ENCODE measurements at places on chromosomes 5 and 9.

GRCh38 chr9:15213249-15213648 is 93.8 kb downstream of the TTC39B start:
- no peak for DNase-seq

- no peak for DNase-seq
Measured at GRCh38 chr5:174514983-174515394, 209.4 kb upstream of the MSX2 start.

- DNase-seq = no peak
Measured at GRCh38 chr9:20815923-20816703, 132.1 kb downstream of the FOCAD start.

DNA sequence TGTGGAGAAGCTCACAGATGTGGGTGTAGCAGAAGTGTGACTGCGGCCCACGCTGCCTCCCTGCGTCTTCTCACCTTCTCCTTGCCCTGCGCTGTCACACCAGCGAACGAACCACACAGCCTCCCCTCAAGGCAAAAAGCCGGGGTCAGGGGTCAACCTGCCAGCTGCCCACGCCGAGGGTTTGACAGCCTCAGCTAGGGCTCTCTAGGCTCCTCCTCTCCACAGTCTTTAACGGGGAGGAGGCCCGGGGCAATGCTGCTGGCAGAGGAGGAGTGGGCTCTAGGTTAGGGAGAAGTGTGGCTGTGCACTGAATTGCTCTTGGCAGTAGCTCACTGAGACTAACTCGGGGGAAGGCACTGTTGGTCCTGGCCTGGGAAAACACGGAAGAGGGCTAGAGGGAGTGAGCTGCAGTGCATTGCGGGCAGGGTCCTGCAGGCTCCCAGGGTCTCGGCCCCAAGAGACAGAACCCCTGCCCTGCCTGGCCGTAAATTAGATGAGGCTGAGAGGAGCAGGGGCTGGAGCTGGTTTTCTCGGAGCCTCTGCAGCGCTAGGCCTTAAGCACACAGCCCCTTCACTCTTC is 4.2 kb upstream of the TRIM52 start:
- no peak for DNase-seq

- DNase-seq = no peak
Measured at GRCh38 chr5:33925278-33925677, 10.9 kb upstream of the RXFP3 start.

DNA sequence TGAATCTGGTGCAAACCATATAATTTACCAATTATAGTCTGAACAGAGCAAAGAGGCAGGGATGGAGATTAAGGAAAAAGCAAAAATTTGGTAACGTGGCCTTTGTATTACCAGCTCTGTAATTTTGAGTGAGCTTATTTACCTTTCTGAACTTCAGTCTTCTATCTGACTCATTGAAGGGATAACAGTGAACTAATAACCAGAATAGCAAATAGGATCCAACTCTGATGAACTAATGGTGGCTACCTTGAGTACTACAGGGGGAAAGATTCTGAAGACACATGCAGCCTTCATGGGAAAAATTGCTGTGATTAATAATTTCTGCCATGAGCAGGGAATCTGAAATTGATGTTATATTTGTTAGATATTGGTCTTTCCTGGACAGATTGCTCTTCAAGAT is 23.0 kb upstream of the LARP1 start:
- DNase-seq = no peak

DNA sequence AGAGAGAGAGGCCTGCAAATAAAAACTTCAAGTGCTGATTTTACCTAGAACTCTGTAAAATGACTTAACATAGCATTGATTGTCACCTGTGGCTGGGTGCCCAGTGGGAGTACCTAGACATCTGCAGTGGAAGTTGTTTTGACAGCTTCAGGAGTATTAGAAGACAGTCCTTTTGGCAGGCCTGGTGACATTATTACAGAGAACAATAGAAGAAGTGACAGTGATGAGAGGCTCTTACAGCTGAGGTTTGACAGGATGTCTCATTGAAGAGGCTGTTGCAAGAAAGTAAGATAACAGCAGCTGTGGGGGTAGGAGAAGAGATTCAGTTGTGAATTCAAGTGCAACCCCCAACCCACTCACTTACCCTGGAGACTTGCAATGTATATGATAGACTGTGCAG is 27.9 kb upstream of the MUSK start:
- DNase-seq = no peak

DNA sequence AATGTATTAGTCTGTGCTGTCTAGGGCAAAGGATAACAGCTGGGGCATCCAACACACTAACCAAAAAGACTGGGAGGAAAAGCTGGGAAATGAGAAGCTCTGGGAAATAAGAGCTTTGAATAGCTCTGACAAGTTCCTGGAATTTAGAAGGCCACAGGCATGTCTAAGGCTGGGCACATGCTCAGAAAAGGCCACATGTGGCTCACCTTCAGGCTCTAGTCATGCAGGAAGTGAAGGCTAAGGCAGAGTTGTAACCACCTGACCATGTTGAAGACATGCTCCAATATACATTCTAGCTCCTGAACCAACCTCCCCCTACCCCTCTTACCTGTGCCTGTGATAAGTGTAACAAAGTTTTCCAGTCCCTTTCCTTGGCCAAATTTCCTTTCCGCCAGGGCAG is 31.7 kb downstream of the CLTA start:
- no peak for DNase-seq

- DNase-seq = no peak
Measured at GRCh38 chr5:79849486-79850315, 141.4 kb downstream of the MTX3 start.

DNA sequence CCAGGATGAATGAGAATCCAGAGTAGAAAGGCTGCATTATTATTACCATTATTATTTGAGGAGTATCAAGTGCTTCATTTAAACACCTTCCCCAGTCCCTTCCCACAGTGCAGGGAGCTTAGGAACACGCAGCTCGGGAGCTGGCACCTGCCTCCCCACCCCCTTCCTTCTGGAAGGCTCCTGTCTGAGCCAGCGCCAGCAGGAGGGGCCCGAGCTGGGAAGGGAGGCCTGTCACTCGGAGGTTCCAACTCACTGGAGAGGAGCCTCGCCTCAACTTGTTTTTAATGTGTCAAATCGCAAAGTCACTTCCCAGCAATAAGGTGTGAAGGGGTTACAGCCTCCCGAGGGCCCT is 156.4 kb upstream of the IRX4 start:
- no peak for DNase-seq

DNA sequence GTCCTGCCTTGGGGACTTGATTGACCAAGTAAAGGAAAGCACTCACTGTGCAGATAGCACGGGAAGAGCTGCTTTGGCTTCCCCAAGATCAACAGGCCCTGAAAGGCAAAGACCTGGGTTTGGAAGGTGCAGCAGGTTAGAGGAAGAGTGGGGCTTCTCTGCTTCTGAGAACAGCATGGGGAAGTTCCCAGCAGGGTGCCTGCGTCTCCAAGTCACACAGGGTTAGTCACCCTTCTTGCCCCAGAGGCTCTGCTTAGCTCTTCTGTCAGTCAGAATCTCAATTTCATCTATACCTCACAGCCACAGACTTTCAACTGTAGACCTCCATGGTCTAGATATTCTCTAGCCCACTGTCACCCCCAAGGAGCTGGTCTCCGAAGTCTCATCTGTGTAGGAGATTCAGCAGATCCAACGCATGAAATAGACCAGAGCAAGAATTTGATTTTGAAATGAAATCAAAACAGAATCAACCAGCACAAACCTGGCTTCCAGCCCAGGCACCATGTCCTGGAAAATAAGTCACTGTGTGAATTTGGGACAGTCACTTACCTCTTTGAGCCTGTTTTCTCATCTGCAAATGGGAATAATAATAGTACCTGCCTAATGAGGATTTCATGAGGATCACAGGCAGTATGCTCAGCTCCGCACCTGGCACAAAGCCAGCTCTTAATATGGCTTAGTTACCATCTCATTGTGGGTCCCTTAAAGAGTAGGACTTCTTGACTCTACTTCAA is 64.0 kb downstream of the SFXN1 start:
- no peak for DNase-seq

DNA sequence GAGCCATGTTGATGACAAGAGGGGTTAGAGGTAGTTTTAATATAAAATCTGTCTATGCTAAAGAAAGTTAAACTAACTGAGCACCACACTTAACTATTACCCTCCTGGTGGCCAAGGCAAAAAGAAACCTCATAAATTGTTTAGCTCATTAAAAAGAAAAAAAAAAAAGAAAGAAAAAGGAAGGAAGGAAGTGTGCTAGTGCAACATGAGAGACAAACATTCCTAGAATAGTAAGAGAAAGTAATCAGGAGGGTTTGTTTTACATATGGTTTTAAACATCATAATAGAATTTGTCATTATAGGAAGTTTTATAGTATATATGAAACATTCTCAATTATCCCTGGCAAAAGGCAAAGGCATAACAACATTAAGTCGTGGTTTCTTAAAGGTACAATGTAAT is 152.3 kb downstream of the SNX18 start:
- DNase-seq = no peak

DNA sequence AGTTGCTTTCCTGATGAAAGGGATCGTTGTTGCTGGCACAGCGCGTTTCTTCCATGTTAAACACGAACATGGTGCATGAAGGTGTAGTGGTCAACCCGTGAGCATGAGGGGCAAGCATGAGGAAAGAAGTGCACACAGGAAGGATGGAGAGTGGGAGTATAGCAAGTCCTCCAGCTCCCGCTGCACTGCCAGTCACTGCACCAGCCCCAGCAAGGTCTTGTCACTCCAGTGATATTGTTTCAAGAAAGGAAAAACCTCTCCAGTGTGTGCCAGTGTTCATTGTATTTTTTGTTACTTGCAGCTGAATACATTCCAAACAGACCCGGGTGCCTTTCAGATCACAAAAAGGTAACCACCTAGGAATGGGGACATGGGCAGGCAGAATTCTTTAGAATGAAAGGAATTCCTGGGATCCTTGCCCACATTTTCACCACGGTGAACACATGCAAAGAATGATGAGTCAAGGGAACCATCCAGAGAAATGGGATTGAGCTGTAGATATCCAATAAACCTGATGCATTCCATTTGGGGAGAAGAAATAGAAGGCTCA is 186.3 kb downstream of the AOPEP start:
- no peak for DNase-seq

DNA sequence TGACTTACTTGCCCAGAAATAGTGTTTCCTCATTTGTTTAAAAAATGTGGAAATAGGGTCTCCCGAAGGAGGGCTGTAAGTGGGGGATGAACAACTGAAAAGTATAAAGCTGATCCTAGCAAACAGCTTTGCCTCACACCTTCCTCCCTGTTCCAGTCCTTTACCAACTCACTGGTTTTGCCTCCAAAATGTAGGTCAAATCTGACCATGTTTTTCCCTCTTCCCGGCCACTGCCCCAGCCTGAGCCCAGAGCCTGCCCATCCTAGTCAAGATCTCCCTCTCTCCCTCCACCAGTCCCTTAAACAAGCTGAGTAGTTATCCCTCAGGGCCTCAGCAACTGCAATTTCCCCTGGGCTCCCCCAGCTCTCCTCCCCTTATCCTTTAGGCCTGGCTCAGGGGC is 82.4 kb upstream of the FBXW11 start:
- no peak for DNase-seq

DNA sequence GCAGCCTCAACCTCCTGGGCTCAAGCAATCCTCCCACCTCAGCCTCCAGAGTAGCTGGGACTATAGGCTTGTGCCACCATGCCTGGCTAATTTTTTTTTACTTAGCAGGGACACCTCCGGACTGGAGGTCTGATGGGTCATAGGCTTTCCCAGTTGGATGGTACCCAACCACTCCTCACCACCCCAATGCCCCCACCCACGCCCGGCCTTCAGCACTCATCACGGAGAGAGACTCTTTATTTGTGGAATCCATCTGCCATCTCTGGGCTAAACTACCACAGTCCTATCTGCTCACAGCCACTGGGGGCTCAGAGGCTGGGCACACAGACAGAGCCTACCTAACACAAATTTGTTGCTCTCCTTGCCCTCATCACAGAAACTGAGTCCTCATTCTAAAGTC is 58.3 kb upstream of the STXBP1 start:
- DNase-seq = no peak

GRCh38 chr9:92645041-92645440 is 24.9 kb downstream of the IPPK start:
- DNase-seq = no peak

GRCh38 chr5:80181618-80182211 is 74.1 kb downstream of the SERINC5 start:
- no peak for DNase-seq

- no peak for DNase-seq
Measured at GRCh38 chr9:127523312-127523851, 72.1 kb downstream of the LRSAM1 start.

- no peak for DNase-seq
Measured at GRCh38 chr5:93599399-93600120, 16.5 kb downstream of the NR2F1 start.

DNA sequence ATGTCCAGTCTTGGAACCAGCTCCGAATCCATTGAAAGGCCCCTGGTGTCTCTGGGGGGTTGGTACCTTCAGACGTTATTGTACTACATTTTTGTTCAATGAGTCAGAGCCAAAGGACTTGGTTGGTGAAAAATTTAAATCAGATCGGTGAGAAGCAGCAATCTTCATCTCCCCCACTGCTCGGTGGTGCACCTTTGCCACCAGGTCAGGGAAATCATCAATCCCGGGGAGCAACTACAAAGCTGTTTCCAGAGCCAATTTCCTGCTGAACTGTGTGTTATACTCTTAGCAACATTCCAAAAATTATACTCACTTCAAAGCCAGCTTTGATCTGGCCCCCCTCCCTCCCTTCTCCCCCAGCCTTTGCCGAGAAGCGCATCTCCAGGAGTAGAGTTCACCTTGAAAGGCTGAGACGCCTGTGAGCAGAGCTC is 375.2 kb upstream of the WWC1 start:
- no peak for DNase-seq

DNA sequence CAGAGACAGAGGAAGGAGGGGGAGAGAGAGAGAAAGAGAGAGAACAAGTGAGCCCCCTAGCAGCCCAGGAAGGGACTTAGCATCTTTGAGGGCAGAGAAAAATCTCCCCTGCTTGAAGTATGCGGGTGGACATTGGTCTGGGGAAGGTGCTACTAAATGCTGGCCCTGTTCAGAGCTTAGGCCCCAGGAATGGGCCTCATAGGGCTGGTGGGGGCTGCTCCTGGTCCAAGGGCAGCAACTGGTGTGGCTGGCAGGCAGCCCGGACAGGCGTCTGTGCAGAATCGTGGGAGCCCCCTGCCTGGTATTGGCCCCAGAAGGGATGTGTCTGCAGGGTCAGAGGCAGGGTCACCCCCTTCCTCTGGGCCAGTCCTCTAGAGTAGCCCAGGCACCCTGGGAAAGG is 47.8 kb upstream of the SUSD3 start:
- DNase-seq = no peak

DNA sequence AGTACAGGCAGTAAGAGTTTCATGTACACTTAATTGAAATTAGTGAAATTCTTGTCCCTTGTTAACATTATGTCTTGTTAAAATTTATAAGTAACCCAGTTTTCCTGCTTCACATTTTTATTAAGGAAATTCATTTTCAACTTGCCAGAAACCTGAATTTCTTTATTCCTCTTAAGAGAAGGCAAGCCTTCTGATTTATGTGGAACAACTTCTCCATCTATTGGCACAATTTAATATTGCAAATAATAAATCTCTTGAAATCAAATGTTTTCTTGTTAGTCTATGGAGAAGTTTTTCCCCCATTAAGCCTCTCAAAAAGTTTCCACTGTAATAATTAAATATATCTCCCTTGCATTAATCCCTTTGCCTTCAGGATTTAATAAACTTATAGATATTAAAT is 33.8 kb upstream of the ACO1 start:
- no peak for DNase-seq

- no peak for DNase-seq
Measured at GRCh38 chr9:122100756-122101155, 7.6 kb upstream of the TTLL11 start.
